ENCODE measurements at places on chromosomes 3 and 15. TPM values are rescaled to one million over a fixed set of nuclear protein-coding genes. Genes with fewer than 3 reads are reported as not detected.

Gene COPG1
- 173 TPM for total RNA-seq

Gene RTP4
- 8.4 TPM for total RNA-seq

Gene LIPH
- 14.7 TPM for total RNA-seq

Gene MCTP2
- total RNA-seq = 21.1 TPM

Gene DIS3L
- 28.5 TPM for total RNA-seq

Gene C2CD4A
- total RNA-seq = 5.3 TPM

Gene ATP13A5
- total RNA-seq = not detected

Gene HCLS1
- total RNA-seq = 102 TPM

Gene CCRL2
- total RNA-seq = 2.8 TPM

Gene APOD
- total RNA-seq = 24.4 TPM

Gene MYRIP
- 6.6 TPM for total RNA-seq

Gene LTF
- total RNA-seq = 1,823 TPM

Gene CYFIP1
- total RNA-seq = 143 TPM

Gene RNU6-1
- not detected for total RNA-seq

Gene TM4SF4
- total RNA-seq = 0.94 TPM

Gene PLSCR5
- not detected for total RNA-seq

Gene GP9
- not detected for total RNA-seq

Gene THAP10
- 3.5 TPM for total RNA-seq

Gene TERC
- 2.1 TPM for total RNA-seq

Gene CMC1
- 20.0 TPM for total RNA-seq

Gene TP63
- total RNA-seq = 1.1 TPM

Gene FETUB
- total RNA-seq = not detected

Gene SUSD5
- total RNA-seq = 13.8 TPM

Gene SH3GL3
- 0.47 TPM for total RNA-seq

Gene DYNLT2B
- 10.5 TPM for total RNA-seq

Gene NRG4
- 0.35 TPM for total RNA-seq

Gene CKMT1A
- total RNA-seq = 15.1 TPM

Gene CCDC80
- total RNA-seq = 57.5 TPM

Gene PIGZ
- total RNA-seq = 3.5 TPM

Gene CNTN4
- 13.4 TPM for total RNA-seq

Gene CCR8
- 0.19 TPM for total RNA-seq

Gene ARPIN
- 28.2 TPM for total RNA-seq

Gene WDR5B
- total RNA-seq = 8.8 TPM

Gene EXD1
- total RNA-seq = not detected

Gene FGD5
- total RNA-seq = 40.1 TPM

Gene EPHB1
- total RNA-seq = 3.2 TPM

Gene EIF5A2
- 11.2 TPM for total RNA-seq

Measured in kidney (tissue), 22 donors.